ENCODE measurements at places on chromosomes 3 and 15.

DNA sequence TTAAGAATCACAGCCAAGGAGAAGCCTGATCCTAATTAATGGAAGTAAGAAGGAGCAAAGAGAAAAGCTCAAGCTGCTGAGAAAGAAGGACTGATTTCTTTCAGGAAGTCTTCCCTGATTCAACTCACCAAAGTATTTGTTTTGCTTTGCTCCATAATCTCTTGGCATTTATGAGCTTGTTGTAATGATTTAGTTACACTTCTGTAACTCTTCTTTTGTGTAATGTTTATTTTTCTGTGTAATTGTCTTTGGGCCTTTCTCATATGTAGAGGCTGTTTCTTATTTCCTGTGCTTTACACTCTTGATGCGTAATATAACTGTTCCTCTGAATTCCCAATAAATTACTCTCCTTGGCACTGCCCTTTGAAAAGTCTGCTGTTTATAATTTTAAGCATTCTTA, 80.0 kb downstream of the COL6A5 start:
- no peak for DNase-seq

- DNase-seq = no peak
Observed at GRCh38 chr3:100076731-100077529, 37.4 kb downstream of the FILIP1L start.

DNA sequence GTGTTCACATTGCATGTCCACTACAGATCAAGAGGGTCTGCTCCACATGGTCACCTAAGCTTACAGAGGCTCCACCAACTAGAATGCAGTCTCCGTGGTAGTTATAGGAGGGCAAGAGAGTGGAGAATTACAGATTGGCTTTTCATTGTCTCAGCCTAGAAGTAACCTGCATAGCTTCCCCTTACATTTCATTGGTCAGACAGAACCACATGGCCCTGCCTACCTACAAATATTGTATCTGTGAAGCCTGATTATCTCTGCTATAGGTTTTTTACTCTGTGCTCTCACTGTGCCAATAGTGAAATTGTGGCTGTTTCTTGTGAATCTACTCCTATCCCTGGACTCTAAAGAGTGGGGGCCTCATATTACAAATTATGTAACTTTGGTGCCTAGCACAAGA, 2.5 kb upstream of the TLNRD1 start:
- no peak for DNase-seq

- DNase-seq = no peak
Observed at GRCh38 chr3:158519776-158520175, 51.2 kb upstream of the MLF1 start.

DNA sequence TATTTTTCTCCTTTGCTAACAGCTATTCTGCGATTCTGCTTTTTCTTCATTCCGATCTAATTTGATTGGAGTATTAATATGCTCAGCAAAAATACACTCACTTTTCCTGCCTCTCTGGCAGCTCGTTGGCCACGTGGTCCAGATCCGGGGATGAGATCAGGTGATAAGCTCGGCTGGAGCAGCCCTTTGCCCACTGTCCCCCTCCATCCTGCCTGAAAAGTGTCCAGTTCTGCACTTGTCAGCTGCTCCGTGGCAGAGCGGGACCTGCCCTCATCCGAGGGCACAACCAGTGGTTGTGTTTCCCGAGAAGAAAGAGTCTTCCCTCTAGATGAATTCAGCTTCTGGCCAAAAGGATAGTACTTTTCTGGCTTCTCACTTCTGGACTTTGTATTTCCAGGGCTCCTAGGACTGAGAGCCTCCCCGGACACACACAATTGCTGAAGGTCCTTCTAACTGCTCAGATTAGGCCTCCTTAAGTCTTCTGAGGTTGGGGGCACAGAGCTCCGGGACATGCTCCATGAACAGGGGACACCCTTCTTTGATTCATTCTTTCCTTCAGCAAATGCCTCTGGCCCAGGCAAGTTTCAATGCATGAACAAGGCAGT, 103.9 kb upstream of the ALDH1A3 start:
- DNase-seq = no peak

GRCh38 chr15:73568564-73569280, 64.5 kb downstream of the NPTN start:
- no peak for DNase-seq

GRCh38 chr3:149934524-149934923, 36.2 kb downstream of the PFN2 start:
- no peak for DNase-seq

GRCh38 chr15:81072551-81072950, 61.5 kb upstream of the CFAP161 start:
- DNase-seq = no peak

DNA sequence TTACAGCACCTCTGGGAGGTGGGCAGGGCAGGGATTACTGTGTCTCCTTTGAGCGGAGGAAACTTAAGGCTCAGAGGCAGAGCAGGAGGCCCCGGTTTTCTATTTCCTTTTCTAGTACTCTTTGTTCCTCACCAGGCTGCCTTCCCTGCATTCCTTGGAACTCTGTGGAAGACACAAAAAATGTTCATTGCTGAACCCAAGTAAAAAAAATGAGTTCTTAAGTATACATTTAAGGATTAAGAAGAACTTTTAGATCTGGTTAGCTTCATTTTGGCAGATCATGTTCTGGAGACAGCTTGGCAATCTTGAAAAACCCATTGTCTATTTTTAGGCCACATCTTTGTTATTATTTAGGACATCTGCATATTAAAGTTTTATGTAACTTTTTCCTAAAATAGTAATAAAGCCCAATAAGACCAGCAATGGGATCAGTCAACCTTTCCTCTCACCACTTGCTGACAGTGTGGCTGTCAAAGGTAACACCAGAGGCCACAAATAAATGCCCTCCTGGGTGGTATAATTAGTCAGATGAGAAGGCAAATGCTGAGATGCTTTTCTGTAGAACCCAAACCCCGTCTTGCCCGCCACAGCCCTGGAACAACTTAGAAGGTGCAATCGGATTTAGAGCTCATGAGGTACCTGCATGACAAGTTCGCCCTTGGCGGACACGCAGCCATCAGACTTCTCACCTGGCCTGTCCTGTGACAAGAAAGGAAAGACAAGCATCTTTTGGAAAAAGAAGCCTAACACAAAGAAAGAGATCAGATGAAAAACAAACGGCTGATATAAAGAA, 97.2 kb downstream of the DGKG start:
- DNase-seq = no peak

GRCh38 chr3:188680189-188680588, 491.6 kb upstream of the TPRG1 start:
- DNase-seq = no peak

GRCh38 chr3:557972-558371, 361.4 kb downstream of the CHL1 start:
- no peak for DNase-seq

Data from KG1 (cell line).